ENCODE measurements at places on chromosomes 4 and X. TPM values are rescaled to one million over a fixed set of nuclear protein-coding genes. Genes with fewer than 3 reads are reported as not detected.
A peak's percentile ranks its signal among the peaks of the same experiment; 100 is the strongest.

- peak; percentile 74 for DNase-seq
Measured at GRCh38 chr4:153521999-153522801, 56.0 kb downstream of the TMEM131L start.

NAA11 gene
- not detected for total RNA-seq

GRCh38 chr4:24369507-24370029, 214.8 kb downstream of the DHX15 start:
- DNase-seq, result no peak

DNA sequence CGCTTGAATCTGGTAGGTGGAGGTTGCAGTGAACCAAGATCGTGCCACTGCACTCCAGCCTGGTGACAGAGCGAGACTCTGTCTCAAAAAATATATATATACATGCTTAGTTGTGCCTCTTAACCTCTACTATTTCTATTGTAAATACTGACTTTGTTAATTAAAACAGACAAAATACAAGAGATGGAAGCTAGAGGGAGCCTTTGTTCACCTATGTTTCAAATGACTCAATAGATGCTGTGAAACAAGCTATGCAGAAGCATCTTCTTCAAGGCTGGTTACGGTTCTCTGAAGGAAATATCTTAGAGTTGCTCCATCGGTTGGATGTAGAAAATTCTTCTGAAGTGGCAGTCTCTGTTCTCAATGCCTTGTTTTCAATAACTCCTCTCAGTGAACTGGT, 6.2 kb downstream of the NCAPG start:
- no peak for DNase-seq

PAGE4 gene
- not detected for total RNA-seq

COPS4 gene
- 38.6 TPM for total RNA-seq

DACH2 gene
- not detected for total RNA-seq

- DNase-seq, result peak; percentile 62
Measured at GRCh38 chrX:12971282-12972003, 3.5 kb upstream of the TMSB4X start.

HSFX3 gene
- not detected for total RNA-seq

- peak; percentile 69 for DNase-seq
Measured at GRCh38 chr4:3077796-3078195, 3.3 kb downstream of the HTT start.

DNA sequence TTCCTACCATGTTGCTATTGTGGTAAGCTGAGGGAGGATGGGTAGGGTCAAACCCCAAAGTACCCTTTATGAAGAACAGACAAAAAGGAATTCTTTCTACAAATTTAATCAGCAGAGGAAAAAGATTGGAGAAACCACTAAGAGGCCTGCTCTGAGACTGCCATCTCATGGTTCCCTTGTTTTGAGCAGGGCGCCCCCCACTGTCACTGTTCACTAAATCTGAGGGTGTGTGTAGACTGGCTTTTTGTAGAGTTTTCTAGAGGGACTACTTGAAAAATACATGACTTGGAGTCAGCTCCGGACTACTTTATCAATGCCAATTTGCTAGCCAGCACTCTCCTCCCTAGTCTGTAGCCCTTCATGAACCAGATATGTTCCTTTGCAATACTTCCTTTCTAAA, 324.8 kb downstream of the FRMPD4 start:
- DNase-seq, result no peak

GRCh38 chrX:11215191-11215921, 77.9 kb upstream of the AMELX start:
- DNase-seq, result no peak

DNA sequence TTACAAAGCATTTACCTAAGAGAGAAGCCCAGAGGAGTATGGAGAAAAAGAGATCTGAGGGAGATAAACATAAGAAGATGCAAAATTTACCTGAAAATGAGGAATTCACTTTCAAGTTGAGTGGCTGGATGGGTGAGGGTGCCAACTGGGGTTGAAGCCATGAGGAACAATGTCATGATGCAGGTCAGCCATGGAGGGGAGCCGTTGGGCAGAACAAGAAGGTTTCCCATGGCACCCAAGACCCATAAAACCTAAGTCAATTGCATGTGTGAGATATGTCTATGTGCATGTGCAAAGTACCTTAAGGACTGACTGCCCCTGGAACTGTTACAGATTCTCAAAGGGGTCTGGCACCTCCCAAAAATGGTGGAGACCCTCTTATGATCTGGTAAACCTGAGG, 46.6 kb upstream of the PRRG1 start:
- DNase-seq, result no peak

GRCh38 chrX:138026211-138026610, 460.3 kb downstream of the ZIC3 start:
- no peak for DNase-seq

DNA sequence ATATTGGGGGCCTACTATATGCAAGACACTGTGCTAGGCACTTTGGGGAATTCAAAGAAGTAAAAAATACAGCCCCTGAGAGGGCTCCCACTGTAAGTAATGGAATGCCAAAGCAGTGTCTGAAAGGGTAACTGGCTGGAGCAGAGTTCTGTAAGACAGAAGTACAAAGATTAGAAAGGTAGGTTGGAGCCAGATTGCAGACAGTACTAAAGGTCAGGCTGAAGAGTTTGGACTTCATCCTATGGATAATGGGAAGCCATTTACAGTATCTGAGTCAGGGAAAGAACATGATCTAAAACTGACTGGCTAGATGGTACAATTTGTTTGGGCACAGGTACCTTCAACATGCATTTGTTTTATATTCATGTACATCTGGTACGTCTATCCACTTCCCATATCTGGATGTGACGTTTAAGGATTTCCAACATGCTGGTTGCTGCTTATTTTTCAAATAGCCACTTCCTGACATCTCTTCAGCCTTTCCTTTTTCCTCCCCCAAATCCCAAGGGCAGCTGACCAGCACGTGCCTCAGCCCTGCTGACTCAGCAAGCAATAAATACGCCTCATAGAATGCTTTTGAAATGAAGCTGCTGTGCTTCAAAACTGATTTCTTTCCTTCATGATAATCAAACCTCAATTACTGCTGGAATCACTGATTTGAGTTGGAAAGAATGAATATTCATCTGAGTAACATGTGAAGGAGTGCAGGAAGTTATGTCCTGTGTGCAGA, 9.5 kb downstream of the ENOX2 start:
- DNase-seq, result no peak

- no peak for DNase-seq
Measured at GRCh38 chr4:167642250-167642649, 408.0 kb upstream of the SPOCK3 start.

Data from activated naive CD4-positive, alpha-beta T cell treated with anti-CD3 and anti-CD28 coated beads for 36 hours (primary cell).